Stimulated activated CD8-positive, alpha-beta memory T cell treated with anti-CD3 and anti-CD28 coated beads, Interleukin-7, amount 100 ng/mL, for 1 hour (primary cell): ENCODE measurements at places on chromosomes 16 and 17.

DNA sequence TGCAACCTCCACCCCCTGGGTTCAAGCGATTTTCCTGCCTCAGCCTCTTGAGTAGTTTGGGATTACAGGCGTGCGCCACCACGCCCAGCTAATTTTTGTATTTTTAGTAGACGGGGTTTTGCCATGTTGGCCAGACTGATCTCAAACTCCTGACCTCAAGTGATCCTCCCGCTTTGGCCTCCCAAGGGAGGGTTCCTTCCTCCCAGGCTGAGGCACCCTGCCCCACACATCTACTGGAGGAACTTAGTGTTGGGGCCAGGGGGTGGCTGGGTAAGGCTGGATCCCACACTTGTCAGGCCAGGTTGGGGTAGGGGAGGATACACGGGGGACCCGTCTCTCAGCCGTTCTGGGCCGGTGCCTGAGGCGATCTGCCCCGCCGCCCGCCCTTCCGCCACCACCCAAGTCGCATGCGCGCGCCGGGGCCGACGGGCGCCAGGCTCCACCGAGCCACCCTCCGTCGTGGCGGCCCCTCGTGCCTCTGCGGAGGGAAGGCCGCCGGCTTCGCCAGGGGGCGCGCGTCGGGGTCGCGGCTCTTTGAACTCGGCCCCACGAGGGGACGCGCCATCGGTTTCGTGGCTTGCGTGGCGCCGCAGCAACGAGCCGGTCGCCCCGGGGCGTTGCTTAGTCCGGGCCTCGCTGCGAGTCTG lies 15.9 kb downstream of the GRB7 start:
- peak; percentile 57 for DNase-seq

- no peak for DNase-seq
These were observed 1.3 kb upstream of the MTSS2 start for GRCh38 chr16:70687102-70687511.

GRCh38 chr16:76535-77272 lies 1.3 kb upstream of the MPG start:
- no peak for DNase-seq

GRCh38 chr17:42629411-42630009 lies 20.0 kb downstream of the TUBG1 start:
- DNase-seq = no peak

- DNase-seq = no peak
These were observed 248.7 kb downstream of the SNX29 start for GRCh38 chr16:12225255-12225654.
